ENCODE measurements at places on chromosomes 1 and 21.

DNA sequence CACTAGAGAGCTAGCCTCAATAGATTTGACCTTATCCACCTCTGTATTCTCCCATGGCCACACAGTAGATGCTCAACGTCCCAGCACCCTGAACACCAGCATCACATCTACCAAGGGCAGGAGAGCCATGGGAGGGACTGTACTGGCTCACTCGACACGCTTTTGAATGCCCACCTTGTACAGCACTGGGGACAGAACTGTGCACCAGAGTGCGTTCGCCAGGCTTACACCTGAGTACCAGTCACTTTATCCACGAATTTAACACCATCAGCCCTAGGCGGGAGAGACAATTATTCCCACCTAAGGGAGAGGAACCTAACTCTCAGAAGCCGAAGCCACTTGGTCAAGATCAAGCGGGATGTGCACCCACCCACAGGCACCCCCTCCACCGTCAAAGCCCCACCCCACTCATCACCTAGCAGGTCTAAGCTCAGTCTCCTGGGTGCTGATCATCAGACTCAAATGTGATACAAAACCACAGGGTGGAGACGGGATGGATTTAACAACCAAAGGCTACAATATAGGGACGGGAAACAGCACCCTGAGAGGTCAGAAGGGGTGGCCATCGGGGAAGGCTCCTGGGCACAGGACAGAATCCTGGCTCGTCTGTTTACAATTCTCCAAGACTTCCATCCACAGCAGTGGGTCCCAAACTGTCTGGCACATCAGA is 110.5 kb downstream of the GLIS1 start:
- DNase-seq: no peak

DNA sequence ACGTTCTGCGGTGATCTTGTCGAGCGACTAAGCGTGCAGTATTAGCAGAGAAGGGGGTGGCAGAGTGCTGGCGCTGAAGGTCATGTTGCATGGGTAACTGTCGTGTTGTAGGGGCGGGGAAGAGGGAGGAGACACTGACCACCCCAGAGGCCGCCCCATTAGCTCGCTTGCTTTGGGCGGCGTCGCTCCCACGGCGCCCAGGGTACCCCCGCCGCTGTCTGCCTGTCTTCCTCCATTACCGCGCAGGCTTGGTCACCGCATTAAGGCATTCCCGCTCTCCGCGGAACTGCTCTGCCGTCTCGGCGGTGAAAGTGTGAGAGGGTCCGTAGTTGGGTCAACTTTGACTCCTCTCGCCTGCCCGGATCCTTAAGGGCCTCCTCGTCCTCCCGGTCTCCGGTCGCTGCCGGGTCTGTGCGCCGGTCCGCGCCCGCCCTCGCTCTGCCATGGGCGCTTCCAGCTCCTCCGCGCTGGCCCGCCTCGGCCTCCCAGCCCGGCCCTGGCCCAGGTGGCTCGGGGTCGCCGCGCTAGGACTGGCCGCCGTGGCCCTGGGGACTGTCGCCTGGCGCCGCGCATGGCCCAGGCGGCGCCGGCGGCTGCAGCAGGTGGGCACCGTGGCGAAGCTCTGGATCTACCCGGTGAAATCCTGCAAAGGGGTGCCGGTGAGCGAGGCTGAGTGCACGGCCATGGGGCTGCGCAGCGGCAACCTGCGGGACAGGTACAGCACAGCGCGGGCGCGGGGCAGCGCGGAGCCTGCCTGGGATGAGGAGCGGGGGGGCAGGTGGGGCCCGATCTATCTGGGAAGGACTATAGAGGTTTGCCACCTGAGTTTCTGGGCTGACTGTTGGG is at the start of gene MTARC2:
MTARC2 (plus strand) TSS at position 234 of the 846 bp plus-strand sequence; CDS start at position 444, 210 bp downstream.
- no peak for DNase-seq

DNA sequence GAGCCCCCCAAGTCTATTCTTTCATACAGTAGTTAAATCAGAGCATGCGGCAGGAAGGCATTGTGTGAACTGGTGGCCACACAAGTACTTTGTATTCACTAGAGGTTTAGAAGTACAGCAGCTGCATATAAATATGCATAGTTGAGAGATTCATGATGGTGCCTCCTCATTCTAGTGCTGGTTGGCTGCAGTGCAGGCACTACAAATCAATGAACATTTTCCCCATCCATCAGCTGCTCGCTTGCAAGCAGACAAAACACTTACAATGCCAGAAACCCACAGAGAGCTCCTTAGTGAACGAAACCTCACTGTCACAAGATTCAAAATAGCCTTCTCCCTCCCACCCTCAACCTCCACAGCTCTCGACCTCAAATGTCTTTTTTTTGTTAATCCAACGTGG is 726.2 kb downstream of the USP25 start:
- DNase-seq: no peak

DNA sequence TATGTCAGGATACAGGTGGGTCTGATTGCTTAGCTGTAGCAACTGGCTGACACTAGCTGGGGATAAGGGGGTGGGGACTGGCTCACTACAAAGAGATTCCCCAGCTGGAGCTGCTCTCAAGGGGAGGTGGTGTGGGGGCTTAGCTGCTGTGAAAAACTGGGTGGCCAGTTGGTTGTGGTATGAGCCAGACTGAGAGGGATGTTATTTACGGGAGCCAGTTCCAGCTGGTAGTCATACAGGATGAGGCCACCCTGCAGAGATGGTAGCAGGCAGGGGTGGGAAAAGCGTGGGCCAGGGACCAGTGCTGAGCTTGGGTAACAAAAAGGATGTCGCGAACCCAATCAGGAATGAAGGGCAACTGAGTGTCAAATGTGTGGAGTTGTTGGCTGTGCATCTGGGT is 204.0 kb upstream of the C21orf91 start:
- DNase-seq: no peak

GRCh38 chr1:51504806-51505525 is 14.1 kb downstream of the EPS15 start:
- DNase-seq: no peak

GRCh38 chr1:182671750-182672486 is 12.5 kb downstream of the RGS8 start:
- DNase-seq: no peak

- DNase-seq: no peak
These were observed 72.0 kb downstream of the EPB41 start for GRCh38 chr1:28986306-28986910.

GRCh38 chr1:244060686-244061085 is 9.6 kb downstream of the ZBTB18 start:
- no peak for DNase-seq

DNA sequence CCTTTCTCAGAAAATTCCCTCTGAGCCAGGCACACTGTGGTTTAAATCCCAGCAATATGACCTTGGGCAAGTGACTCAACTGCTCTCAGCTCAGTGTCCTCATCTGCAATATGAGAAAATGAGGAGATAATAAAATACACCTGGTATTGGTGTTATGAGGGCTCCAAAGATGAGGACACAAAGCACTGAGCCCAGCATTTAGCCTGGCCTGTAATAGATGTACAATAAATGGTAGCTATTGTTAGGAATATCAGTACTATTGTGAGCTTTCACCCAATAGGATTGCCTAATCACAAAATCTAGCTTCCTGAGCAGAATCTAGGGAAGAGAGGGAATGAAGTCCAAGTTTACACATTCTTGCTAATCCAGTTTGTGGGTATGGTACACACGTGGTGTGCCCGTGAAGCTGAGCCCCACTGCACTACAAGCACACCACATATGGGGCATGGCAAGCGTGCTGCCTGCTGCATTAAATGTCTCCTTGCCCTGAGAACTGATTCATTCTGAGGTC is 24.3 kb upstream of the SLC30A1 start:
- DNase-seq: no peak

GRCh38 chr21:35159881-35160280 is 110.8 kb upstream of the RUNX1 start:
- DNase-seq: no peak

DNA sequence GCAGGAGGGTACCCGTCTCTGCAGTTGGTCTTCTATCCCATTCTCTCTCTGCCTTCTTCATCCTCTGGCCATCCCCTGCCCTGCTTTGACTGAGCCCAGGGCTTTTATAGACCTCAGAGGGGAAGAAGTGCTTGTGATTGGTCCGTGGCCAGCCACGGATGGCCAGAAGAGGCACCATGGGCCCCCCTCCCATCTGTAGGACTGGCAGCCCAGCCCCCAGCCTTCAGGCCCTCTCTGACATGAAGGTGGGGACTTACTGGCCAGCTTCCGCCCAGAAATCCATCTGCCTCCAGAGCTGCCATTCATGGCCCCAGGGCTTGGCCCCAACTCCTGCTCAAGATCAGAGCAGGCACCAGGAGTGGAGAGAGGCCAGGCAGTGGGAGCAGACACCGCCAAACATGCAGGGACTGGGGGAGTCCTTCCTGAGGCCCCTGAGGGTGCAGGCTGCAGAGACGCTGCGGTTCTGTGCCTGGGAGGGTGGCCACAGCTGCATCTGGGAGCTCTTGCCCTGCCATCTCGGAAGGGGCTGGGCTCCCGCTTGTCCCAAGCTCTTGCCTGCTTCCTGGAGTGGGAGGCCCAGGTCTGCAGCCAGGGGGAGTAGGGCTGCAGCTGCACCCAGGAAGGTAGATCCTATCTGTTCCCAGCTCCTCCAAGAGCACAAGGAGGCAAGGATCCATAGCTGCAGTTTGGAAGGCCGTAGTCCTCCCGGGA is 698.6 kb upstream of the B3GALT2 start:
- no peak for DNase-seq

DNA sequence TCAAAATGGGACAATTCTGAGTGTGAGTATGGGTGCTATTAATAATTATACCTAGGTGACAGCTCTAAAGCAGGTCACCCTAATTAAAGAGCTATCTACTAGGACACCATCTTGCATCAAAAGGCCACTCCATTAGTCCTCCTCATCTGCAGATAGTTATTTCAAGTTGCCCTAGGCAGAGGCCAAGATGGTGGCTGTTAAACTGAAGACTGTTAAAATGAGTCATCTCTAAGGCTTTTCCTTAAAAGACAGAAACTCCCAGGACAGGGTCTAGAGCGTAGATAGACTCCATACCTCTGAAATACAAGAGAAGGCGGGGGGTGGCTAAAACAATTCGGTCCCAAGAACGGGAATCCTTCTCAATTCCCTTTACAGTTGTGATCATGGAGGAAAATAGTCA is 4.5 kb upstream of the ZNF697 start:
- no peak for DNase-seq

DNA sequence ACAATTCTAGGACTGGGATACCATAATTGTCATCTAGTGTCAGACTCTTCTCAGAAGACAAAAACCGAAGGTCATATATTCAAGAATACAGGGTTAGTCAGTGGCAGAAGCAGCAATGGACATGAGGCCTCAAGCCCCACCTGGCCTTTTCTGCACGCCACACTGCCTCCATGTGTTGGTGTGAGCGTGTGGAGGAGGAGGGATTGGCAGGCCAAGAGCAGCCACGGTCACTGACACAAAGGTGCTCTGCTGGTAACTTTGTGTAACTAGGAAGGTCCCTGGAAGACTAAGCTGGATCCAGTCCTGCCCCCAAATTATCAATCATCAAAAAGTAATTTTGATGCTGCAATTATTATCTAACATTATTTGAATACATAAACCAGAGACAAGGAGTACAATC is 34.9 kb downstream of the HSF2BP start:
- DNase-seq: no peak
